ENCODE measurements at places on chromosomes 1 and 21.
A peak's percentile ranks its signal among the peaks of the same experiment; 100 is the strongest.

DNA sequence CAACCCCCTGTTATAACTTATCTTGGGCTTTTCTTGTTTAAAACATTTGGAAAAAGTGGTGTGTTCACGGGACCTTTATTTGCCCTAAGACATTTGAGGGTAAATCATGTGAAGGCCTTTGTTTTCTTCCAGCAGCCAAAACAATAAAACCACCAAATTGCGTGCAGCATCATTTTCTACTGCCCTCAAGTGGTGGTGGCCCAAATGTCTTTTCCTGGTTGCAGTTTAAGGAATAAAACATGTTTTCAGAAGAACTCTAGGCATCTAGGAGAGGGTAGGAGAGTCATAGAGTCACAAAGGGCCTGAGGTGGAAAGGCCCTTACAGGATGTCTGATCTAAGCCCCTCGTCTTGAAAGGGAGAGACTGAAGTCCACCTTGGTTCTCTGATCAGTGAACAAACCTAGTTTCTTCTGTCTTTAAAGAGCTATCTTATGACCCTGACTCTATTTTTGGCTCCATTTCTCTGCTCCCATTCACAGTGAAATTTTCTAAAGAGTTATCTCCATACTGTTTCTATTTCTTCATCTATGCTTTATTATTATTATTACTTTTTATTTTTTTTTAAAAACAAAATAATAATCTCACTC is 16.0 kb upstream of the EPS15 start:
- peaks cover 8% of the 10 kb centered on the region for H3K4me1 ChIP-seq
- no peak overlapping the region for H3K27ac ChIP-seq
- no peaks in the 10 kb centered on the region for H3K36me3 ChIP-seq
- no peak overlapping the region for H3K4me3 ChIP-seq
- no peaks in the 10 kb centered on the region for H3K27me3 ChIP-seq

DNA sequence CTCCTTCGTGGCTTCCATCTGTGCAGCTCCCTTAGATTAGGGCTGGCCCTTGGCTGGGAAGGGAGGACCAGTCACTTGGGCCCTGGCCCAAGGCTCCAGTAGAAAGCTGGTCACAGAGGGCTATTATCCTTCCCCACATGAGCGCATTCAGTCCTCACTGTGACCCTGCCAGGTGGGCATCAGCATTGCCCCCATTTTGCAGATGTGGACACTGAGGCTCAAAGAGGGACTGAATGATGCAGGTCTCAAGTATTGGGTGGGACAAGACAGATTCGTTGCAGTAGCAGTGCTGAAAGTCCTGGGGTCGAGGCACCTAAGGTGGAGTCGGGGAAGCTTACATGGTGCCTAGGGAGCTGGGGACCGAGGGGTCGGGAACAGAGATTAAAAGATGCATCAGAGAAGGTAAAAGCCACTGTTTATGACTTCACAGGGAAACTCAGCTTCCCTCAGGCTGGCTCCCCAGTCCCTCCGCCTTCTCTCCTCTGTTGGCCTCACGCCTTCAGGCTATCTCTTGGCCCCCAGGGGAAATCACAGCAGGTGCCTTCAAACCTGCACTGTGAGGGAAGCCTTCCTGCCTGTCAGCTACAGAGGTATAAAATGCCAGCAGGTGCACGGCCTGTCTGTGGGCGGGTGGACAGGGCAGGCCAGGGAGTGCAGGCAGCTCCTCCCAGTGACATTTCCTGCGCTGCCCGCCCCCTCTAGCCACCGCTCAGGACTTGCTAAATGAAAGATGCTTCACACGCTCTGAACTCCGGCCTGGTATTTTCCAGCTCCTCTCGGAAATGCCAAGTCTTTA is 178.4 kb downstream of the GRIK3 start:
- no peak for DNase-seq

- no peak overlapping the region for H3K4me3 ChIP-seq
- H3K27ac ChIP-seq: no peak overlapping the region
- peaks cover 3% of the 10 kb centered on the region for H3K4me1 ChIP-seq
- no peak for DNase-seq
- peaks cover 13% of the 10 kb centered on the region for H3K36me3 ChIP-seq
These were observed 17.6 kb downstream of the MTFR1L start for GRCh38 chr1:25837262-25837875.

DNA sequence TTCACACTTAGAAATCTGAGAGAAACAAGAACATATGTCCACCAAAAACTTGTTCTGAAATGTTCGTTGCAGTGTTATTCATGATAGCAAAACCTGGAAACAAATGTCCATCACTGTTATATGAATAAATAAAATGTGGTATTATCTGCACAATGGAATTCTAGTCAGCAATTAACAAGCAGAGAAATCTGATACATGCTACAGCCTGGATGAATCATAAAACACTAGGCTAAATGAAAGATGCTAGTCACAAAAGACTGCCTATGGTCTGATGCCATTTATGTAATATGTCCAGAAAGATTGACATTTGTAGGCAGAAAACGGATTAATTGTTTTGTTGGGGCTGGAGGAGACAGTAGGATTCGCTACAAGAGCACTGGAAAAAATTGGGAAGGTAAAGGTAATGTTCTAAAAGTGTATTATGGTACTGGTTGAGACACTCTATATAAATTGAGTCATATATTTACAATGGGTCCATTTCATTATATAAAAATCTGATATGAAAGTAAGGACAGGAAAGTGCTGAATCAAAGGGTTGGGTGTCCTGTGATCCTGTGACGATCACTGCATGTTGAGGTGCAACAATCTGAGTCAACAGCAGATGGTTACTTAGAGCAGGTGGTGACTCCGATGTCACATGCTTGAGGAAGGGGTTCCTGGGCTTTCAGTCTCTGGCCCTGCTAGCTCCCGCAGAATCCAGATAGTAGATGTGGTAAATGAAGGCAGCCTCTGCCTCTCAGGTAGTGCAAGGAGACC is 102.1 kb upstream of the NBPF4 start:
- H3K27ac ChIP-seq: no peak overlapping the region
- no peaks in the 10 kb centered on the region for H3K36me3 ChIP-seq
- H3K4me3 ChIP-seq: no peak overlapping the region
- DNase-seq: no peak
- H3K4me1 ChIP-seq: no peaks in the 10 kb centered on the region

GRCh38 chr1:147080671-147081394 is 91.4 kb downstream of the PRKAB2 start:
- H3K27ac ChIP-seq: no peak overlapping the region
- H3K36me3 ChIP-seq: no peaks in the 10 kb centered on the region
- DNase-seq: no peak
- peaks cover 31% of the 10 kb centered on the region for H3K4me1 ChIP-seq
- H3K4me3 ChIP-seq: peak overlapping the region; percentile 77

GRCh38 chr1:44585315-44585920 is 88.9 kb downstream of the TMEM53 start:
- no peaks in the 10 kb centered on the region for H3K36me3 ChIP-seq
- no peak overlapping the region for H3K27ac ChIP-seq
- no peak for DNase-seq
- H3K27me3 ChIP-seq: peaks cover 45% of the 10 kb centered on the region

- H3K36me3 ChIP-seq: no peaks in the 10 kb centered on the region
- H3K4me3 ChIP-seq: no peak overlapping the region
- peak overlapping the region; percentile 83 for H3K27ac ChIP-seq
- H3K27me3 ChIP-seq: no peaks in the 10 kb centered on the region
- DNase-seq: no peak
These were observed 76.1 kb upstream of the SLC2A1 start for GRCh38 chr1:43034778-43035177.

GRCh38 chr1:226827458-226827857 is 43.0 kb upstream of the PSEN2 start:
- peaks cover 13% of the 10 kb centered on the region for H3K4me1 ChIP-seq
- H3K36me3 ChIP-seq: no peaks in the 10 kb centered on the region
- no peak for DNase-seq
- H3K4me3 ChIP-seq: no peak overlapping the region

- peaks cover 18% of the 10 kb centered on the region for H3K36me3 ChIP-seq
- H3K4me1 ChIP-seq: no peaks in the 10 kb centered on the region
- no peaks in the 10 kb centered on the region for H3K27me3 ChIP-seq
- no peak overlapping the region for H3K27ac ChIP-seq
These were observed 202.4 kb upstream of the L1TD1 start for GRCh38 chr1:61992257-61992656.

GRCh38 chr1:161721738-161722343 is 497 bp downstream of the FCRLB start:
- no peak overlapping the region for H3K27ac ChIP-seq
- no peak overlapping the region for H3K4me3 ChIP-seq
- no peaks in the 10 kb centered on the region for H3K36me3 ChIP-seq

GRCh38 chr1:53321366-53321765 is 6.5 kb downstream of the LRP8 start:
- no peak overlapping the region for H3K4me3 ChIP-seq
- no peak overlapping the region for H3K27ac ChIP-seq
- peaks cover 11% of the 10 kb centered on the region for H3K27me3 ChIP-seq
- peaks cover 7% of the 10 kb centered on the region for H3K36me3 ChIP-seq
- peaks cover 28% of the 10 kb centered on the region for H3K4me1 ChIP-seq

DNA sequence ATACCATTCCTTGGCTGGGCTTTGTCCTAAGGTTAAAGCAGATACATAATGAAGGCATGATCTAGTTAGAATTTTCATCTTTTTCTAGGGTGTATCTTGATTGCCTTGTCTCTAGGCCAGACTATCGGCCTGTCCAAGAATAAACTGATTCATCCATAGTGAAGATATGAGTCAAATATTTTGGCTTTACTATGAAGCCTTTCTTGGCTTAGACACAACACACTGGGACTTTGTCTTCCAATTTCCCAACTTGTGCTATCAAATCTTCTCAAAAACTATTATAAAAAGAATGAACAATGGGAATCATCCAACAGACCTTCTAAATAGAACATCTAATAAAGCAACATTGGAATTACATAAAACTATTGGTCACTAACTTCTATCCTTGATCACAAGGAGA is 64.8 kb downstream of the WARS2 start:
- no peak overlapping the region for H3K4me3 ChIP-seq
- H3K4me1 ChIP-seq: peaks cover 10% of the 10 kb centered on the region

- H3K27me3 ChIP-seq: peaks cover 2% of the 10 kb centered on the region
- H3K4me1 ChIP-seq: no peaks in the 10 kb centered on the region
- no peak for DNase-seq
- H3K36me3 ChIP-seq: no peaks in the 10 kb centered on the region
These were observed 8.5 kb upstream of the TTC22 start for GRCh38 chr1:54809496-54810074.
